ENCODE measurements at places on chromosomes 7 and 10.

- DNase-seq, result no peak
These were observed 6.1 kb upstream of the TNS3 start for GRCh38 chr7:47587976-47588375.

DNA sequence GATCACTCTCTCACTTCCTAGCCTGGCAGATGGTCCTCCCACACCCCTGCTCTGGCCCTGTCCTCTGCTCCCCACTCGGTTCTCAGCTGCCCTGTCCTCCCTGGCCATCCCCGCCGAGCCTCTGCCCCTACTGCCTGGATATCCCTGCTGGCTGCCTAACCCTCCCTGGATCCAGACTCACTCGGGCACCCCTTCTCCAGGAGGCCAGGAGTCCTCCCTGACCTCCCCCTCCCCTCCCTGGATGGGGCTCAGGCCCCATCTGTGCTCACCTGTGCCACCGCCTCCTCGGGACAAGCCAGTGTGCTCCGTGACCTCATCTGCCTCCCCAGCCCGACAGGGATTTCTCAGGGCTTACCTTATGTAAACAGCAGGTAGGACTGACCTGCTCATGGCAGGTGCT lies 406.1 kb downstream of the TCERG1L start:
- DNase-seq, result no peak

DNA sequence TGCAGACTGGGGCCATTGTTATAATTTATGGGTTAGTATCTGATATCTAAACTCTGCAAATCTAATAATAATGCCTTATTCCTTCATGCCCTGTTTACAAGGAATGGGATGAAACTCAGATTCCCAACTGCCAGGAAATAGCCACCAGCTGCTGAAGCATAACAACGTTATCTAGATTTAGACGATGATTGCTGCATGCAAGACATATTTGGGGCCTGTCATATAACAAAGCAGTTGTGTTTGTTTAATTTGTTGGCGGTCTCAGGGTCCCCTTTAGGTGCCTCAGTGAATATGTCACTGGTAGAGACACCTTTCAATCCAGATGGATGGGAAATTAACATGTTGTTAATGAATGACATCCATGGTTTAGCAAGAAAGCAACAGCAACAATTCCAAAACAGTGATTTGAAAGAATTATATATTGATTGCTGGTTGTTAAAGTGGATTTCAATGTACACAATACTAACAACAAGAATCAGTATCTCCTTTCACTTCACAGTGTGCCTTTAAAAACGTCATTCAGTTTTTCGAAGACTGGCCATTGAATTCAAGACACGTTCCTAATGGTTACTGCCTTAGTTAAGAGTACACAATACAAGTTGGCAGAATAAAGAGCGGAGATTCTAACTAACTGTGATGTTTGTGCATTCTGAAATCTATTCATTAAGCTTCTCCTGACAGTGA lies 860.6 kb upstream of the CELF2 start:
- no peak for DNase-seq

GRCh38 chr7:141950806-141951205 lies 4.0 kb upstream of the CLEC5A start:
- no peak for DNase-seq

DNA sequence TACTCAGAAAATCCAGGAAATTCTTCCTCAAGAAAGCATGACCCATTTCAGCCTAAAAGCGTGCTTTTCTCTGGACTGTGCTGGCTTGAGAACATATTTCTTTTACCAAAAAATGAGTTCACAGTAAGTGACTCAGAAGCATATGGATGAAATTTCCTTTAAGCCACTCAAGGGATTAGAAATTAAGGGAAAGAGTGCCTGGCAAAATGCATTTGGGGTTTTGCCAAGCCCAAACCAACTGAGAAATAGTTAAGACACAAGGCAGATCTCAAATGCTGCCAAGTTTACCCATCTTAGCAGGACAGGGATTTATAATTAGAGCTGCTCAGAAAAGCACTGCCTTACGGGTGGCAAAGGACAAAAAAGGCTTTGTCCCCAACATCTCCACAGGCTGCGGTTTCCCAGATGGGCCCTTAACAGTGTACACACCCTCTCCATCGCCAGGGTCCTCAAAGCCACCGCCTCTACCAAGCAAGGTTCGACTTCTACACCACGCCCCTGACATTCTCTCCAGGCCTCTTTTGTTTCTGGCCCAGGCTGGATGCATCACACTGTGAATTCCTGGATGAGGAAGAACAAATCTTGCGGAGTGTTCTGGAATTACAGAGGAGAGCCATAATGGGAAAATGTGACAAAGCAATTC lies 30.1 kb upstream of the CDHR3 start:
- peak; percentile 89 for DNase-seq

DNA sequence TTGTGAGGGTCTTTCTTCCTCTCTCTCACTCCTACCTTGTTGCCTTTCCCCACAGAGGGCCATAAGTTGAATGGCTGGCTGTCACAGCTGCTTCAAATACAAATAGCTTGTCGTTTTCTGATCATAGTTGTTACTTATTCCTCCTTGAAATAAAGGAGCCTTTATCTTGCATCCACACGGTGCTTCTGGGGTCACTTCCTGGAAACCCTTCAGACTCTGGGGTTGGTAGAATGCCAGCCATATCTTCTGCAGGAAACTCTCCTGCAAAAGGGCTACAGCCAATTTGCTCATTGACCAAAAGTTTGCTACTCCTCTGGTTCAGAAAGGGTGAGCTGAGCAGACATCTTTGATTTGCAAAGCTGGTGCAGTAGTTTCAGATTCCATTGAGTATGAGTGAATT lies 70.4 kb downstream of the FAM185A start:
- no peak for DNase-seq

DNA sequence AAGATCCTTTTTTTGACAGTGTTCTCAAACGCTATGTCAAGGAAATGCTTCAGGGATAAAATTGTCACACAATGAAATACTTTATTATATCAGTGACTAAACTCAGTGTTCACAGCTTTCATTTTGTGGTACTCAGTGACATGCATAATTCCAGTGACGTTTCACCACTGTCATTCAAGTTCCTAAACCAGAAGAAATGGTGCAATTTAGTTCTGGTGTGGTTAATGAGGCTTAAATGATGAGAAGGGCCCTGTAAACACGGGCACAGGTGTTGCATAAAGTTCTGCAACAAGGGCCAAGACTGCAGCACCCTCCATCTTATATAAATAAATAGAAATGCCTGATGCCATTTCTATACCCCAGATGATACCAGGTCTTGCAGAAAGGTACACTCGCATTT lies 1247.1 kb downstream of the GATA3 start:
- no peak for DNase-seq

- peak; percentile 20 for DNase-seq
These were observed 31.8 kb downstream of the CNNM1 start for GRCh38 chr10:99360934-99361333.

DNA sequence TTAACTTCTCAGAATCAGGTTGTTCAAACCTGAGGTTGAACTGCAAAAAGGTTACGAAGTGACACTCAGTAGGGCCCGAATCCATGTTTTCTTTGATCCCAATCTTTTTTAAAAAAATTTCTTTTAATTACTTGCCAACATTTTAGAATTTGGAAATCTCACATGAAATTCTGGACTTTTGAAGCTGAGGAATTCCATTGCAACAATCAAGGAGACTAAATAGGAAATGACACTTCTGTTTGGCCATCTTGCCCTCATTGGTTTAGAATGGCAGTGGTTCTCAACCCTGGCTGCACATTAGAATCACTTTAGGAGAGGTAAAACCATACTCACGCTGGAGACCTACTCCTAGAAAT lies 471 bp upstream of the TOMM7 start:
- DNase-seq, result no peak

DNA sequence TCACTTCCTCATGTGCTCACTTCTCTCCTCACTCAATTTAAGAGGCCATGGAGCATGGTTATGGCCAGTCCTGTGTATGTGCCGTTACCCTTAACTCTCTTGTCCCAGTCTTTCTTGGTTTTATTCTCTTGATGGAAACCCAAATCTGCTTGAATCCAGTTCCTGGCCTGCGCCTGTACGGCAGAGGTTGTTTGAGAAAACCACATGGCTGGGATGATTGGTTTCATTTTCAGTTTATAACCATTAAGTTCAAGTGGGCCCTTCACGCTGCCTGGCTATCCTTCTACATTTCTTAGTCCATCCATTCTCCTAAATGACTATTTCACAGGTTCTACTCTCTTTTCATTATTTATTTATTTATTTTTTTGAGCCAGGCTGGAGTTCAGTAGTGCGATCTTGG lies 1.6 kb upstream of the ZNF239 start:
- no peak for DNase-seq

GRCh38 chr10:74775099-74775498 lies 51.3 kb upstream of the KAT6B start:
- no peak for DNase-seq

DNA sequence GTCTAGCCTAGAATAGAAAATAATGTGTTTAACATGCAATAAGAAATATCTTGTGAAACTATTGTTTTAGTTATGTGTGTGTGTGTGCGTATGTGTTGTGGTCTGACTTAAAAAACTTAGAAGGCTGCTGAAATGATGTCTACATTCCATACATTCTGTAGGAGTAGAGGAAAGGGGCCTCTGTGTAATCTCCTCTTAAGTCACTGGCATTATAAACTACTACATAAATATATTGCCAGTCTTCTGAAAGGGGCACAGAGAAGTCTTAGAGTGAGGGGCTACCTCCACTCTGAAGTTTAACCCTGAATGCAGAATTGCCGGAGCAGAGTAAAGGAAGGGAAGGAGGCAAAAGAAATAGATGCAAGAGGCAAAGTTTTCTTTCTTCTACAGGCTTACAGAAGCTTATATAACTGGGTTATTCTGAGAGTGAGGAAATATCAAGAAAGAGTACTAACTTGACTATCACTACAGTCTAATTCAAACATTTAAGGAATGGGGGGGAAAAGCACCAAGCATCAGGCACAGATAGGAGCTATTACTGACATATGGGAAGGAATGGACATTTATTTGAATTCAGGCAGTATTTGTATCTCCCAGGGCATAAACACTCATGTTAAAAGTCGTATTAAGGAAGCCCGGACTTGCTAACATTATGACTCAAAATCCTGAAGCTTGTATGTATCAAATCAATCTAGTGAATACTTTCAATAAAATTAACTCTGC lies 75.7 kb downstream of the DNAJC1 start:
- no peak for DNase-seq

DNA sequence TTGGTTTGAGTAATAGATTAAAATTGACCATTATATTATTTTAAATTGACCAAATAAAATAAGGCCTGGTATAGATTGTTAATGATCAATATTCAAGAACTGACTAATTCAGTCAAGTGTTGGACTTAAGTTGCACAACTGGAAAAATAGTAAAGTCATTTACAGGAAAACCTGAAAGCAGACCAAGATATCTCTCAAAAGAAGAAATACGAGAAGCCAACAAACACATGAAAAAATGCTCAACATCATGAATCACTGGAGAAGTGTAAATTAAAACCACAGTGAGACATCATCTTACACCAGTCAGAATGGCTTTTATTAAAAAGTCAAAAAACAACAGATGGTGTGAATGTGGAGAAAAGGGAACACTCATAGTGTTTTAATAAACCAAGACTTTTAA lies 80.4 kb upstream of the MALRD1 start:
- DNase-seq, result no peak

- DNase-seq, result no peak
These were observed 12.1 kb upstream of the ATAD1 start for GRCh38 chr10:87829986-87830729.

All from AG08395 (cell line).